Stimulated activated naive B cell treated with anti-CD40 and anti-IgM and Interleukin-4, amounts not matched to agents 10 μg/mL and 1 μg/mL and 100 μg/mL, for 72 hours (primary cell): ENCODE measurements at places on chromosomes 4 and X.

DNA sequence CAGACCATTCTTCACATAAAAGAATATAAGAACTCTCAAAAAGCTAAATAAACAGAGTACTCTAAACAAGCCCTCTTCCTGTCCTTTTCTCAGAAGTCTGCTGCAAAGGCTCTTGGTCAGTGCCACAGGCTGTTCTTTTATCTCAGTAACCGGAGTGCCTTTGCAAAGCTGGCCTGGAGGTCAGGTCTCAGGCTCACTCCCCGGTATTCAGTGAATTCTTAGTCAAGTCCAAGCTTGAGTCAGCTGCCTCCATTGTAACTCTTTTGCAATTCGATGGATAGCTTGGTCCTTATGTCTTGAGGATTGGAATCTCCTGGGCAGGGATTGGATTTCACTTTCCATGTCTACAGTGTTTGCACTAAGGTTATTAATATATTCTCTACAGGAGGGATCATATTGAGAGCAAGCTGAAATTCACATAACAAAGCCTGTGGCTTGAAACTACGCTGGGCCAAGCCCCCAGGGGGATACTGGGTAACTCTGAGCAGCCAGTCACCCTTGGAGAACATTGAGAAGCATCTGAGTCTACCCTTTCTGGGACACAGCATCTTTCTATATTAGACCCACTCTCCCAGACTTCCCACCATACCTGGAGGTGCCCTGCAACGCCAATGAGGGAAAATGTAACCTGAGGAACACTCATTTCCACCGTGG is 10.0 kb upstream of the HS6ST2 start:
- DNase-seq = no peak

DNA sequence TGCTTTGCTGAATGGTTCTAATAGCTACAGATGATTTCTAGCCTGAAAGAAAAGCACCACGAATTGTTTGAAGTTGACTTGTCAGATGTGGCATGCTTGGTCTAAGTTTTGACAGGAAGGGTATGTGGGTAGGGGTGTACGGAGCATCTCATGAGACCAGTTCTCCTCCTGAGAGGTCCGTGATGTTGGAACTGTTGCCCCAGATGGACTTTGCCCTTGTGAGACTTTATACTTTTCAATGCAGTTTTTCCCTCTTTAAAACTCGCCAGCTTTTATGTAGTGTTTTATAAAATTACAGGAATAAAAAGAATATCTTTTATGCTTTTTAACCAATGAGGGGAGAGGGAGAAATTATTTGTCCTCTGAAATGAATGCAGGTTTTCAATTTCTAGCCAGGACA is 16.6 kb upstream of the XG start:
- DNase-seq = no peak

GRCh38 chr4:107931775-107932321 is 499 bp downstream of the CYP2U1 start:
- DNase-seq = peak; percentile 13

DNA sequence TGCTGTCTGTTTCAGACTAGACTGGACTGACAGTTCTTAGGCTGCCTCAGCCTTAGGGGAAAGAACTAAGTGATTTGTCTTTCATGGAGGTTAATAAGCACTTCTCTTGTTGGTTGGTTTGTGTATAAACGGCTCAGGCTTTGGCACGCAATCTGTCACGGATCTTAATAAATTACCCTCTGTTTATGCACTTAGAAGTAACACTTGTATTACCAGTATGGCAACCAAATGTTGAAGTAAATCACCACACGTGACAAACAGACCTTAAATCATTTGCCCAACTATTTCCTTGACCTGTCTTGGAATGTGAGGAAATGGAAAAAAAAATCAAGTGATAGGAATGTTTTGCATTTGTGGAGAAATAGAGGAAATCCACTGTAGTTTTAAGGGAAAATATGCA is 69.9 kb downstream of the TEX13A start:
- no peak for DNase-seq

DNA sequence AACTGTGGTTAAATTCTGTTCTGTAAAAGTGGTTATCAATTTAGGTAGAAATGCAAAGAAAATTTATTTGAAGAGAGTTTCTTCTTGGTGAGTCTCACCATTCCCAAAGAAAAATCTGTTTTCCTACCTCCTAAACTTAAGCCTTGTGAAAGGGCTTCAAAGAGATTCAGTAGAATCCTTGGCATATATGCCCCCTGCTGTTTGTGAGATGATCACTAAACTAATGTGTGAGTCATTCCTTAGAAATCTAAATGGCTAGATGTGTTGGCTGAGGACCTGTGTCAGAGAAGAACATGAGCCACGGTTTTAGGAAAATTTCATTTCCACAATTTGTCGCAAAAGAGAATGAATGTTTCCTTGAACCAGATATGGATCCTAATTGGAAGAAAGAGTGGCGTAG is 260.9 kb downstream of the SLC7A11 start:
- no peak for DNase-seq

DNA sequence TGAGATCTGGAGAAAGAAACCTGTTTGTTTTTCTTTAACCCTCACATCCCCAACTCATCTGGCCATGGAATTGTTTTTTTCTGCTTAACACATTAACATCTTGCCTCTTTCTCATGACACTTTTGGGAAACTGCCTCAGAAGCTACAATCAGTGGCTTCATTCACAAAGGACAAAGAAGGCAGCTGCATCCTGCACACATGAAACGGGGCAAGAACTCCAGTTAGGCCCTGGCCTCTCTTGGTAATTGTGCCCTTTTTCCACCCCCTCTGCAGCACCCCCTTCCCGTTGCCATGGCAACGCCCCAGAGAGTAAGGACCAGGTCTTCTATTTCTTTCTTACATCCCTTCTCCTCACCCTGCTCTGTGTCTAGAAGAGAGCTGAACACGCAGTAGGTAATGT is 103.4 kb downstream of the PDGFRA start:
- DNase-seq = no peak

- DNase-seq = peak; percentile 26
Observed at GRCh38 chr4:40763228-40763716, 13.5 kb downstream of the NSUN7 start.

DNA sequence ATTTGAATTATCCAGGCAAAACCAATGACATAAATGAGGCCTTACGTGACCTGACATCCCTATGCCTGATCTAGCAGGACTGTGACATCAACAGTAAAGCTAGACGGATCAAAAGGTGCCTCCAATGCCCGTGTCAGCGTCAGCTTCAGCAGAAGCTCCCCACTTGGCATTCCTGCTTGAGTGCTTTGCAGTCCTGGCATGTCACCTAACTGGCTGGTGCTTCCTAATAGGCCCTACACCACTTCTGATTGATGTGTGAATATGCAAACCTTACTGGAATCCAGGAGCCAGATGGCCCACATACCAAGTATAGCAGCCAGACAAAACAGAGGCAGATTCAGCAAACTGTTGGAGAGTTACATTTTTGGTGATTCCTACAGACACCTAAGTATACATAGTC is 224.2 kb downstream of the DMD start:
- DNase-seq = no peak

DNA sequence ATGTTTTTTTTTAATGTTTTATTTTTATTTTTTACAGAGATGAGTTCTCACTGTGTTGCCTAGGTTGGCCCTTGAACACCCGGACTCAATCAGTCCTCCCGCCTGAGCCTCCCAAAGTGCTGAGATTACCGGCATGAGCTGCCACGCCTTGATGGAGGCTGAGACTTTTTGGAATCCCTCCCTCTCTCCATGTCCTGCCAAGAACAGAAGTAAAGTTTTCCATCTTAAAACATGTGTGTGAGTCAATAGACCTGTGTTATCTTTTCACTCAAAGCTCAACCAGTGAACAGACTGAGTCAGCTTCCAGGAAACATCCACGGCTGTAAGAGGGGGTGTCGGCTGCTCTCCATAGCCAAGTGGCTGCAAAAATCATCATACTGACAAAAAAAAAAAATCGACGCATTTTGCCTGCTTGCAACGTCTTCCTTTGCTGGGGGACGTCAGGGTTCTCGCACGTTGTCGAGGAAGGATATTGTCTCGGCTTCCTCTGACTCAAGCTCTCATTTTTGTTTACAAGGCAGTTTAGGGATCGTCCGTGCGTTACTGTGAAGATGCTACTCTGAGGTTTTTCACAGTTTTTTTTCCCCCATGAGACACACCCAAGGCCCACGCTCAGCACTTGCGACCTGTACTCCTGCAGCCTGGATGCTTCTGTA is 10.0 kb upstream of the ASMTL start:
- peak; percentile 5 for DNase-seq

DNA sequence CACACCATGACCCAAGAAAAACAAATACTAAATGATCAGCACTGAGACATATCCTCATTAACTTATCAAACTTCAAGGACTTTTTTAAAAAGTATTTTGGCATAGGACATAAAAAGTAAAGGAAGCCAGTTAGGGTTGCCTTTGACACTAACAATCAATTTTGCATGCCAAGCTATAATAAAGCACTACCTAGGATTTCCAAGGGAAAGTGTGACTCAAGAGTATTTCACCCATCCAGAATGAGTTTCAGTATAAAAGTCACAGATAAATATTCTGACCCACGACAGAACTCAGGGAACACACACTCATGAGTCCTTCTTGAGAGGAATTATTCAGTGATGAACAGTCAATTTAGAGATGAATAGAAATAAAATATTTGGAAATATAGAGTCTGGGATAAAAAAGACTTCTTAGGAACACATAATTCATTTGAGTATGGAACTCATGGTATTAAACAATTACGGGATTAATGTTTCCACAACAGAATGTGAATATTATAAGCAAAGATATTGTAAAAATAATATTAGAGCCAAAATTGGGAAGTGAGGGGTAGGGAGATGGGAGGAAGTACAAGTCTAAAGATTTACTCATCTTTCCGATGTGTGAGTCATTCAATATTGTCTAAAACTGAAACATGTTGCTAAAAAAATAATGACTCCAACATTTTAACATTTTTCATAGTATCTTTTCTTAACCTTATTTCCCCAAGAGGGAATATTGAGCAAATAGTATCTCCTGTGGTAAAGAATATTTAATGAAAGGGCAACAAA is 143.5 kb upstream of the LNX1 start:
- DNase-seq = no peak

DNA sequence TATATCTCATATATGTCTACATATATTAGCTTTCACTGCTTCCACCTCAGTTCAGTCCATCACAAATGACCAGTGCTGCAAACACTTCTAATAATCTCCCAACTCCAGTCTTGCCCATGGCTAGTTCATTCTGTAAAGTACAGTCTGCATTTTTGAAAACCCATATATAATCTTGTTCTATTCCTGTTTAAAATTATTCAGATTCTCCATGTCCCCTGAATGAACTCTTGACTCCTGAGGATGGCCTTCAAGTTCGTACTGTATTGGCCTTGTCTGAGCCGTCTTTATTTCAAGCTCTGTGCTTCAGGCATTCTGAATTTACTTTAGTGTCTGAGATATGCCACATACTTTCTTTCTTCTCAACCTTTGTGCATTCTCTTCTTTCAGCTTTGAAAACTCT is 84.7 kb downstream of the PTPN13 start:
- no peak for DNase-seq

- DNase-seq = no peak
Observed at GRCh38 chr4:83996254-83996653, 460.3 kb downstream of the GPAT3 start.
